Fibroblast of skin of back (primary cell): ENCODE measurements at places on chromosomes 13 and 19.

- DNase-seq: no peak
Measured at GRCh38 chr19:46621191-46622117, 3.4 kb downstream of the PTGIR start.

- DNase-seq: peak; percentile 6
Measured at GRCh38 chr13:45537516-45537915, 72.8 kb downstream of the COG3 start.

GRCh38 chr19:28234637-28235036, 978.3 kb downstream of the UQCRFS1 start:
- DNase-seq: peak; percentile 31

- DNase-seq: peak; percentile 17
Measured at GRCh38 chr19:18789883-18790565, 1.1 kb downstream of the COMP start.

GRCh38 chr13:101751488-101751887, 299.0 kb downstream of the ITGBL1 start:
- peak; percentile 14 for DNase-seq

DNA sequence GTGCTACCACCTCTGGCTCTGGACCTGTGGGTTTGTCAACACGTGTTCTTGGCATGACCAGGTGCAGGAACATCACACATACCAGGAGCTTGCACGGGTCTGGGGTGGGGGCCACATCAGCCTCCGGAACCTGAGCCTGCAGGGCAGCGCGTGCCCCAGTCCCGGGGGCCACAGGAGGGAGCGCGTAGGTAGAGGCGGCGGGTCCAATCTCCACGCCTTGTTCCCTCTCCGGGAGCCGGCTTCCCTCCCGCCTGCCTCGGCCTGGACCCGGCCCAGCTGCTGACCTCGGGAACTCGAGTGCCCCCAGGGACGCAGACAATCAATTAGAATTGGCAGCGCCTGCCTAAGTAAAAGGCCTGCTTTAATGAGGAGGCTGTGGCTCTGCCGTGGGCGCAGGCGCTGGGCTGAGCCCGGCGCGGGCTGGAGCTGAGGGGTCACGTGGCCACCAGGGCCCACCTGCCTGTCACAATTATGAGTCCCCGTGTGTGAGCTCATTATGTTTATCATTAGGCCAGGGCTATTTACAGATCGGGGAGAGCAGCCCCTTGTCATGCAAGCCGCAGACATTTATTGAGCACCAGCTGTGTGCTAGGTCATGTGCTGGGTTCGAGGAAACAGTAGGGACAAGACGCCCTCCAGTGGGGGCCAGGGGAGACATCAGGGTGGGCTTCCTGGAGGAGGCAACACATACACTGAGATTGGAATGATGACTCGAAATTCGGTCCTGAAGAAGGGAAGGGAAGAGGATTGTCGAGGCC, 32.2 kb upstream of the TNFAIP8L1 start:
- DNase-seq: no peak

GRCh38 chr13:42396501-42396900, 124.5 kb downstream of the AKAP11 start:
- DNase-seq: no peak

GRCh38 chr13:45092663-45093062, 27.6 kb upstream of the GTF2F2 start:
- peak; percentile 3 for DNase-seq

- DNase-seq: no peak
Measured at GRCh38 chr13:50916701-50917184, 7.2 kb downstream of the RNASEH2B start.

GRCh38 chr13:74930402-74931165, 551.4 kb downstream of the TBC1D4 start:
- DNase-seq: peak; percentile 82

- peak; percentile 52 for DNase-seq
Measured at GRCh38 chr13:94712812-94713560, 641 bp upstream of the SOX21 start.
